M059J (cell line): ENCODE measurements at places on chromosomes 4 and X. TPM values are rescaled to one million over a fixed set of nuclear protein-coding genes. Genes with fewer than 3 reads are reported as not detected.

- no peak for DNase-seq
These were observed 48.1 kb downstream of the NPY1R start for GRCh38 chr4:163284304-163284703.

DNA sequence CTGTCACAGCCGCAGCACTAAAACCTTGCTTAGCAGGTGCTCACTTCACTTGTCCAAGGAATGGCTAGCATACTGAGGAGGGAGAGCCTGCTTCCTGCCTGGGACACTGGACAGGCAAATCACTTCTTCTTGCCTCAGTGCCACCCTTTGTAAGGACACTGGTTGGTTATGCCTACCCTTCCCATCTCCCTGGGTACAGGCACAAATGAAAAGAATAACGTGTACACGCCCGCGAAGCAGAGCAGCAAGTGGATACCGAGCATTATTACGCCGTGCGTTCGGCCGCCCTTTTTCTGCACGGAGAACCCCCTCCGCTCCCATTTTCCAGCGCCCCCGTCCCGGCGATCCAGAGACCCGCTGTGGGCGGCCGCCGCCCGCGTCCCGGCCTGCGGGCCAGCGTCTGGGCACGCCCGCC is 338 bp upstream of the KLHL2 start:
- DNase-seq: peak; percentile 25

GRCh38 chr4:69749771-69750170 is 10.6 kb downstream of the SULT1B1 start:
- no peak for DNase-seq

DNA sequence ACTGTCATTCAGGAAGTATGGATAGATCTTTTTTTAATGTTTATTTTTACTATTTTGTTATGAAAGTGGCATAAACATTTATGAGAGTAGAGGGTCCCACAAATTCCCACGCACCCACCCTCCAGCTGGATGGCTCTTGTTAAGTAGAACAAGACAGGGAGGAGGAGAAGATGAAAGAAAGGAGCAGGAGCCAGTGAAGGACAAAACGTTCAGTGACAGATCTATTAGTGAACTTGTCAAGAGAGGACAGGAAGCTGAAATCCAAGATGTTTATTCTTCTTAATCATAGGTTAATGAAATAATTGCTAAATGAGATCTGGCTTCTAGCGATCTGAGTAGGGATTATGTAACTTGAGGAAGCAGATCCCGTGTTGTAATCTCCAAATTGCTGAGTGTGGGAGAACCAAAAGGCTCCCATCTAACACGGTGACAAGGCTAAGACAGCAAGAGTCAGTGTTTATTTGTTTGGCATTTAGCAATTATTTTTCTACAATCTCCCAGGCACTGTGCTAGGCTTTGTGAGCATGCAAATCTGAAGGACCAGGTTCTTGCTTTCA is 162.5 kb downstream of the SHROOM3 start:
- DNase-seq: no peak

GRCh38 chr4:49044270-49044669 is 58.2 kb downstream of the CWH43 start:
- DNase-seq: no peak

- DNase-seq: peak; percentile 81
These were observed 702 bp downstream of the TSPAN5 start for GRCh38 chr4:98657531-98658286.

DNA sequence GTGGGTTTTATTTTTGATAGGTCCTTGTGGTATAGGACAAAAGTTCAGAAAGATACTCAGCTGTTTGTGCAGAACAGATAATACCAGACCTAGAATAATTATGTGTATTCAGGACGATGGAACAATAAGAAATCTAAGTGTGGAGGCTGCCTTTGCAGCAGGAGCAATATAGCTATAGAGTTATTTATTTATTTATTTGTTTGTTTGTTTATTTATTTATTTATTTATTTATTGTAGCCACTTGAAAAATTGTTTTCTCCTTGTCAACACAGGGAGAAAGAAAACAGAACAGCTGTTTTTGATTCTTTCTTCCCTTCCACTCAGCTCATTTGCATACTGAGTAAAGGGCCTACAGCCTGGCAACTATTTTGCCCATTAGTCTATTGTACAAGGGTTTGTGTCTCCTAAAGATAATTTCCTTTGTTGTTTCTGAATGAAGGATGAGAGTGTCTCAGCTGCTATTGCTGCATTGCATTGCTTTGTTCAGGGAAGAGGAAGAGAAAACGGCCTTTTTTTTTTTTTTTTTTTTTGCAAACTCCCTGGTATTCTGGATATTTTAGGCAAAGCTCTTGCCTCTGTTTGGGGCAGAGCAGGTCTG is 56.0 kb upstream of the ESX1 start:
- DNase-seq: no peak

GRCh38 chr4:80594701-80595100 is 259.2 kb downstream of the CFAP299 start:
- no peak for DNase-seq

- DNase-seq: no peak
These were observed 130.4 kb downstream of the STIM2 start for GRCh38 chr4:26991057-26991456.

DNA sequence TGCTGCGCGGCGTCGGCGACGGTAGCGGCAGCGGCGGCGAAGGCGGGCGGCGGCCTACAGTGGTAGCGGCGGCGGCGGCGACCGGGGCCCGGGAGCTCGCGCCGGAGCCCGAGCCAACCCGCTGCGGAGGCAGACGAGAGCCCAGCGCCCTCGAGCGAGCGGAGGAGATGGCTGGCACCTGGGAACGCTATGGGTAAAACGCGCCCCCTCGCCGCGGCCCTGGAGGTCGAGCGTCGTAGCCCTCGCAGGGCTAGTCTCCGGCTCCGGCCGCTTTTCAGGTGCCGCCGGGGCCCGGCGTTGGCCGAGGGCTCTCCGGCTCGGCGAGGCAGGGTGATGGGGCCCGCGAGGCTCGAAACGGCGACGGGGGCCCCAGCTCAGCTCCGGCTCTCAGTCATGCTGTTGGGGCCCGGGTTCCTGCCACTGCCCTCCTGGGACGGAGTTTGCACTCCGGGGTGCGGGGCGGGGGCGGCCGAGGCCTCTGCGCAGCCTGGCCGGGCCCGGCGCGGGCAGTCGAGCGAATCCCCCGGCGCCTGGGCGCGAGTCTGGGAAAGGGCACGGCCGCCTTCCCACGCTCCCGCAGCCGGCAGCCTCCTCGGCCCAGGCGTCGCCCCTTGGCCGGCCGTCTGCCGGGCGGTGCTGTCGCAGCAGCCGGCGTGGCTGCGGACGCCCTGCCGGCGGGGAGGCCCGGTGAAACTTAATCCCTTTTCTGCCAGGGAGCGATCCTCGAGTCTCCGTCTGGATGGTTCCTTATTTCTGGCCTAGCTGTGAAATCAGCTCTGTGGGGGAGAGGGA is 768 bp downstream of the MID2 start:
- DNase-seq: peak; percentile 56

DNA sequence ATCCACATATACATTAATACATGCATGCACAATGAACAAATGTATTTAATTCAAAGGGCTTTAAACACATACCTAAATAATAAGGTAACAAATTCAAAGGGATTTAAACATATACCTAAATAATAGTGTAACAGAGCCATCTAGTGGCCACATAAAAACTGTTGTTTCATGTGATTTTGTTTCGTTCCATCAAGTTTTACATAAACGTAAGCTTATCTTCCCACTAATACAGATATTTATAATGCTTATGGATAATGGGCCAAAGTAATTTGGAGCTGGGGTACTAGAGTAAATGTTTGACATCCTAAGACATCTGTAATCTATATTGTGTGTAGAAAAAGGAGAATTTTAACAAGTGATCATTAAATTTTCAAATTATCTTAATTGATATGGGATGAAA is 82.3 kb downstream of the PRSS12 start:
- peak; percentile 34 for DNase-seq

DNA sequence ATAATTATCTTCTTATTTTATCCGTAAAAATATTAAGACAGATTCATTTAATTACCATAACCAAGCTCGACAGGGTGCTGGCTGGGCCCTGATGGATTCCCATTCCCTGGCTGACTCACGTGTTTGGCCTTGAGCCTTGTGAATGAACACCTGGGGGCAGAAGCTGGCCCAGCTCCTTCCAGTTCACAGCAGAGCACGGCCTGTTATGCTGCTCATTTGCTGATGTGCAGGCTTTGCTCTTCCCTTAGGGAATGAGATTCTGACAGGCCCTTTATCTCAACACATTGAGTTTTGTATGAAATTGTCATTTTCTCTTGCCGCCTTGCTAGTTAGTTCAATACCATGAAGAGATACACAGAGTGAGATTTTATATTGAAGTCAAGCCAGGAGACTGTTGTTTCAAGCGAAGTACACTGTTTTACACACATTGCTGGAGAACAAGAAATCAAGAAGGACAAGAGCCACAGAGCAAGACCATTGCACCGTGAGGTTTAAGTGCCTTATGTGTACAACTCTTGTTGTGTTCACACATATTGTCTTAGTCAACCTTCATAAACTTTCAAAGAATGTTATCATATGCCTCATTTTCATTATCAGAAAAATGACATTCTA is 1583.3 kb downstream of the STIM2 start:
- DNase-seq: peak; percentile 58

- DNase-seq: peak; percentile 29
These were observed 63.7 kb downstream of the STK32B start for GRCh38 chr4:5114950-5115349.

DNA sequence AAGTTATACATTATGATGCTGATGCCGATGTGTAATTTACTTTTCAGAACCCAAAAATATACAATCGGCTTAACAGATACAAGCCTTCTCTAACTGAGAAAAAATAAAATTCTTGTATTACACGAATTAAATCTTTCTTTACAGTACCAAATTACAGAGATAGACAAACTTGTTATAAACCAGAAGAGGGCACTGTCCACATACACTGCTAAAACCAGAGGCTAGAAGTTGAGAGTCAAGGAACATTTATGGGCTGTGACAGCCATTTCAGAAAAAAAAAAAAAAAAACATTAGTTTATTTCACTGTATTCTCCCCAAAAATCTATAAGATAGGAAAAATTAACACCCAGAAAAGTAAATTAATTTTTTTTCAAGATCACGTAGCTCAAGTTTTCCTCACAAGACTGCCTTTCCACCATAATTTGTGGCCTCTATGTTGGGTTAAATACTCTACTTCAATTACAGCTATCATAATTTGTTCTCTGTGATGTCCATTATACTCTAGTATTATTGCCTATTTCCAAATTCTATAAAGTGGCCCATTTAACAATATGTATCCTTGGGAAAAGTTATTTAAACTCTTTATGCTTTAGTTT is 12.0 kb downstream of the EREG start:
- peak; percentile 62 for DNase-seq

DNA sequence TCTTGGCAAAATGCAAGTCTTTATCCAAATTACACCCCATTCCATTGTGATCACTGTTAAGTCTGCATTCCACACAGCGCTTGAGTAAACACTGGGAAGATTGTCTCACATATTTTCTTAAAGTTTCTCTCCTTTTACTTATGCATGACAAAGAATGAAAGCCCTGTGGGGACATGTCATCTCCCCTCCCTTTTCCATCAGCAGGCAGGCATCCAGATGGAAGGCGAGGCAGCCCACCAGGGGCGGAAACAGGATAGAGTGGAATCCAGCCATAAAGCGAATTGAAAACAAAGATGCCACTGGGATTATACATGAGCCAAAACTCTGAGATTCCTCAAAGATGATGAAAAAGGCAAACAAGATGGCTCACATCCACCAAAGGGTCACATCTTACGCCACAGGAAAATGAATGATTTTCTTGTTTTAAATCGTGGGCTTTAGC is 78.2 kb downstream of the AFAP1 start:
- DNase-seq: peak; percentile 93

- no peak for DNase-seq
These were observed 25.6 kb downstream of the ELF4 start for GRCh38 chrX:130084631-130085237.

DNA sequence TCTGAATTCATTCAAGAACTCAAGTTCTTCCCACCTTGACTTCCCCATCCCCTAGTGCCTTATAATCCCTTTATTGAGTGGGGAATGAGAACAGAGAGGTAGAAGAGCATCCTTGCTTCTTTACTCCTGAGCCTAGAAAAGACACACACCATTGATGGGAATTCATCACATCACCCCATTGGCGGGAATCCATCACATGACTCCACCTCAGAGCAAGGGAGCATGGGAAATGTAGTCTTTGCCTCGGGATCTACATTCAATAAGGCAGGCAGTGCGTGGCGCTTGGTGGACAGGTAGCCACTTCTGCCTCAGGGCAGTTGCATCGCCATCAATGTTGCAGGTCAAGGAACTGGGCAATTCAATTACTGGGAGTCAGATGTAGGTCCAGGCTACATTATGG is 50.7 kb downstream of the MXRA5 start:
- peak; percentile 31 for DNase-seq

DNA sequence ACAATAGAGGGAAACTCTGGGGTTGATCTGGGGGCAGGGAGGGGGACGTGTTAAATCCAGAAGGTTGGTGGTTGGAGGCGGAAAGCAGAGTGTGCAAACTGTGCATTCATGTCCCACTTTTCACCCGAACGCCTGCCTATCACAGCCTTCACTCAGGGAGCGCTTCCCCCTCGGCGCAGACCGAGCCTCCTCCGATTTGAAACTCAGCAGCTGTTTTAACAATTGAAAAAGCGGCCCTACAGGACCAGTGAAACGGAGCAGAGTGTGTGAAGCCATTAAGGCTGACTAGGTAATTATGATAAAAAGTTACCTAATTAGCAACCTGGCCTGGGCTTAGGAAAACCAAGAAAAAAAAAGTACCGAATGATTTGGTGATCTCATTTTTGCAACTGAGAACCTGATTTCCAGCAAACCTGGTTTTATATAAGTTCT is 685 bp upstream of the NDNF start:
- DNase-seq: no peak

DNA sequence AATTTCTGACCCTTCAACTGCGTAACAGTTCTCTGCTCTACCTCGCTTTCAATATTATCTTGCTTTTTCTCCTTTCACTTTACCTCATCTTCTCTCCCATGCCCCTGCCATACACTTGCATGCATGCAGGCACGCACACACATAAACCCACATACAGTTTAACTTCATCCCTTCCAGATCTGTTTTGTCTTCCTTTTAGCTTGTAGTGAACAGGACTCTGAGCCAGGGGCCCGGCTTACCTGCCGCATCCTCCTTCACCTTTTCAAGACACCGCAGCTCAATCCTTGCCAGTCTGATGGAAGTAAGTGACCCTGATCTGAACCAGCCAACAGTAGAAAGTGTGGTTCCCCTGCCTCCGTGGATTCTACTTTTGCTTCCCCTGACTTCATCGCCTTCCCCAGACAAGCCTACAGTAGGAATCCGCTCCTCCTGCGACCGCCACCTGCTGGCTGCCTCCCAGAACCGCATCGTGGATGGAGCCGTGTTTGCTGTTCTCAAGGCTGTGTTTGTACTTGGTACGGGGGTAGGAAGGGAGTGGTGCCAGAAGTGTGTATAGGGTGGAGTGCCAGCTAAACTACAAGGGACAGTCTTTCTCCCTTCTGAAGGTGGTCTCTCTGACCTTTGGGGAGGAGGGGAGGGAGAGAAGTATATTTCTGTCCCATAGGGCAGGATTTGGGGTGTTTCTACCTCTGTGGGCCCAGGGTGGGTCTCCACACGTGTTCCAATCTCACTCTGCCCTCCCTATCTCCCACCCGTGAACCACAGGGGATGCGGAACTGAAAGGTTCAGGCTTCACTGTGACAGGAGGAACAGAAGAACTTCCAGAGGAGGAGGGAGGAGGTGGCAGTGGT is 10.7 kb downstream of the MED12 start:
- no peak for DNase-seq

- no peak for DNase-seq
These were observed 3.2 kb downstream of the PRDM5 start for GRCh38 chr4:120919358-120919757.

The ZNF732 gene
- not detected in 2 replicates for total RNA-seq

The PNCK gene
- not detected in 2 replicates for total RNA-seq

The NDST4 gene
- 0.12 TPM in 1 of 2 replicates, not detected in the other for total RNA-seq

The SOX3 gene
- total RNA-seq: not detected in 2 replicates

The RNF212 gene
- 24.1 and 25.2 TPM in 2 replicates for total RNA-seq

The FAM133A gene
- 2.8 TPM in 2 replicates for total RNA-seq

The CXCL11 gene
- total RNA-seq: 0.37 and 0.74 TPM in 2 replicates

The PRRG3 gene
- total RNA-seq: not detected in 2 replicates
